Sigmoid colon (tissue), 7 donors: ENCODE measurements at places on chromosomes 13 and 19. TPM values are rescaled to one million over a fixed set of nuclear protein-coding genes. Genes with fewer than 3 reads are reported as not detected.
A peak's percentile ranks its signal among the peaks of the same experiment; 100 is the strongest.

DLEU7 gene
- not detected for total RNA-seq

SPTBN4 gene
- total RNA-seq, result 0.99 TPM

FCER2 gene
- 2.5 TPM for total RNA-seq

VSTM1 gene
- total RNA-seq, result not detected

TTC9B gene
- not detected for total RNA-seq

CD79A gene
- total RNA-seq, result not detected

TMEM91 gene
- 13.6 TPM for total RNA-seq

FSD1 gene
- not detected for total RNA-seq

DNA sequence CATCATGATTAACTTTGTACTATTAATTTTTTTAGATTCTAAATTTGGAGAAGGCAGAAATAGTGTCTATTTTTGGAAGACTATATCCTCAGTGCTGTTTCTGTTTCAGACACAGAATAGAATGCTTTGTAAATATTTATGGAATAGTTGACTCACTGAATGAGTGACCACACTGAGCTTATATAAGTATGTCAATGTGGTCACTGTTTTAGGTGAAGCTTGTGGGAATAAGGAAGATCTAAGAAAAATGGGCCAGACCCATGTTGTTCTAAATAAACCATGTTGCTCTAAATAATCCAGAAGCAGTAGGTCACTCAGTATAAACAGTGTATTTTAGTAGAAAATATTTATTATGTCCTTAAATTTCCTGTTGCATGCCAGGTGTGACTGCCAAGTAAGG is 45.5 kb upstream of the DACH1 start:
- no peak for DNase-seq

GRCh38 chr13:76638181-76638580 is 248.0 kb downstream of the KCTD12 start:
- no peak for DNase-seq

DNA sequence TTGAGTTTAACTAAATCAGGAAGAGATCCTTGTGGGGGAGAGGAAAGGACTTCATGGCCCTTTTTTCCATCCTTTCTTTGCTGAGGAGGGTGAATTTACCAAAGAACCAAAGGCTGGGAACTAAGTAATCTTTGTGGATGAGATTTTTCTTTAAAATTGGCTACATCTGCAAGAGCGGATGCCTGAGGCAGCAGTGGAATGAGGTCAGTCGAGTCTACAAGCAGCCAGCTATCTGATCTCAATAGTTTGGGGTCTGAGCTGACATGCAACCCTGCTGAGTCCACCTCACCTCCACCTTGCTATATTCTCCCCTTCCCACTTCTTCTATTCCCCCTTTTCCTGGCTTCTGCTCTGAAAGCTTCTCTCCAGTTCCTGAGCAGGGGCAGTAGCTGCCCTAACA is 3.6 kb upstream of the DNAJC15 start:
- no peak for DNase-seq

- no peak for DNase-seq
Observed at GRCh38 chr13:113566227-113566561, 18.4 kb upstream of the TFDP1 start.

DNA sequence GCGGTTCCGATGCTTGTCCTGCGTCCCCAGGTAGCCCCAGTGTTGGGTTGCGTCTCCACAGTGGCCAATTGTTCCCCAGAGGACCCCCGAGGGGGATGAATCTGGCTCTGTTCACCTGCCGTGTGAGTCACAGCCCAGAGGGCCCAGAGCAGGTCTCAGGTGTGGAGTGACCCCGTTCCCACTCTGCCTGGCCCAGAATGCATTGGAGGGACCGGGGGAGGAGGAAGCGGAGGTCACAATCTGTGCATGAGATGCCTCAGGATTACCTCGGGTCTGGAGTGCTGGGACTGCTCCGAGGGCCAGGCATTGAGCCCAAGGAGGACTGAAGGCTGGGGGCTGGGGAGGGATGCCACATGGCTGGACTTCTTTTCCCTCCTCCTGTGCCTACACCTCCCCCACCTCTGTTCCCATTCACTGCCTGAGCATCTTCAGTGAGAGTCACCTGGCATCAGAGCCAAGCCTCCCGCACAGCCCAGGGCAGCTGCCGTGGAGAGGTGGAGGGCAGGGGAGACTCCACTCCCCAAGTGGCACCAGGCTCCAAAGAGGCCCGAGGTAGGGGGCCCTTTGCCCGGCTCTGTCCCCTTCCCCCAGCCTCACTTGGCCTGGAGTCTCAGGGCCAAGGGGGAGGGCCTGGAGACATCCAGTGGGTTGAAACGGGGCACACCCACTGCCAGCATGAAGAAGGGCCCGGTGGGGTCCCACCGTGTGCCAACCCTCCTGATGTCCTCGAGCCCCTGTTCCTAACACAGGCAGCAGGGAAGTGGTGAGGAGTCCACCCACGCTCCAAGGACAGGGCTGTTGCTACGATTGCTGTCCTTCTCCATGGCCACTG is 81.1 kb downstream of the CHST8 start:
- no peak for DNase-seq

- DNase-seq, result no peak
Observed at GRCh38 chr13:86155756-86156155, 356.5 kb upstream of the SLITRK6 start.

DNA sequence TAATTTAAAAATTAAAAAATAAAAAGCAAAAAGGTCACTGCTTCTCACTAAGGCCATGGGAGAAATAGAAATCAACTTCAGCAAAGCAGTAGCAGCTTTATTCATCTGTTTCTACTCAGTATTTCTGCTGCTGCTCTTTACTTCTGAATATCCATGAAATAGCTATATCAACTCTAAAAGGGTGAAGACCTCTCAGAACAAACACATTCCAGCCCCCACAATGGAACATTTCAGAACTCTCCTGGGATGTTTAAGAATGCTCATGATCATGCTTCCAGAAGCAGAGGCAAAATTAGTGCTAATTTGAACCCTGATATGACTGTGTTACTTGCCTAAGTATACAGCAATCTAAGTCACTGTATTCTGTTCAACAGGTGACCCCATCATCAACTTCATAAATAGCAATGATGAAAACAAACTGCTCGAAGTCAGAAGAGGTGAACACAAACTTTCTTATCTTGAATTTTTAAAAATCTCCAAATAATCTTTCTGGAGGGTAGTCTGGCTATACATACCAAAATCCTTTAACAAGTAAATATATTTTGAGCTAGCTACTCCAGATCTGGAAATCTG is 29.6 kb upstream of the DOCK9 start:
- DNase-seq, result no peak

DNA sequence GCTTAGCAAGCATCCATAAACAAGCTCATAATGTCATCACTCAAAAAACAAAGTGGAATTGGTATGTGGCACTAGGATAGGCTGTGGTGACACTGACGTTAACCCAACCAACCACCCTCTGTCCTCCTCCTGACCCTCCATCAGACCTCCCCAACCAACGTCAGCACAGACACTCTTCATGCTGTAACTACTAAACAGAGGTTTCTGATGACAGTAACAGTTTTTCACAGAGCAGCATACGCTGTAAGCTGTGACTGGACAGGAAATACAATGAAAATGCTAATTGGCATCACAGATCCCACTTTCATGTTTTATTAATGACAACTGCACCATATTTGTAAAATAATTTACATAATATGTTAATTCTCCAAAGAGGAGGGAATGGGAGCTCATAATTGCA is 238.0 kb downstream of the IRS2 start:
- DNase-seq, result no peak

DNA sequence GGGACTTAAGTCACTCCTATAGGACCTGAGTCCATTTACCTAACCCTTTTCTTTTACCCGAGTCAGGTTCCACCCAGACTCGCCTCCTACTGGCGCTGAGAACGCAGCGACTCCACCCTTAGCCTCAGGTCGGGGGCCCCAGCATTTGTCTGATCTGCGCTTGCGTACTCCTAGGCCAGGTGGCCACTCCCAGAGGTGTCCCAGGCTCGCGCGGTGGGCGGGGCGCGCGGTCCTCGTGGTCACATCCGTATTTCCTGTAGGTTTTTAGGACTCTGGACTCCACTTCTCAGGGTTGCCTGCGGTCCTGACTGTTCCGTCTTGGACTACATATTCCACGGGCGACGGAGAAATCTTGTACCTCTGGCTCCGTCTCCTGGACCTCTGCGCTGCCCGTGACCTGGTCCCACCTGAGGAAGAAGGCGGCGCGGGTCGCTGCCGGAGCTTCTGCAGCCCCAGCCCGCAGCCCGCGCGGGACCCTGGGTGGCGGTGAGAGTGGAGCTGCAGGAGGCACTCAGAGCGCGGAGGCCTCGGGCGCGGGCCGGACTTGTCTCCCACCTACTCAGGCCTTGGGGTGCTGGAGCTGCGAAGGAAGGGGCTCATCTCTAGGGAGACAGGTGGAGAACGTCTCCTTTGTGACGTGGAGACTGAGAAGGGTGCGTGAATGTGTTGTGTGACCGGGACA is 11.0 kb upstream of the ZNF573 start:
- DNase-seq, result no peak

GRCh38 chr13:48838193-48838973 is 137.3 kb upstream of the FNDC3A start:
- DNase-seq, result no peak

GRCh38 chr13:90673746-90674145 is 673.7 kb upstream of the MIR17HG start:
- no peak for DNase-seq

DNA sequence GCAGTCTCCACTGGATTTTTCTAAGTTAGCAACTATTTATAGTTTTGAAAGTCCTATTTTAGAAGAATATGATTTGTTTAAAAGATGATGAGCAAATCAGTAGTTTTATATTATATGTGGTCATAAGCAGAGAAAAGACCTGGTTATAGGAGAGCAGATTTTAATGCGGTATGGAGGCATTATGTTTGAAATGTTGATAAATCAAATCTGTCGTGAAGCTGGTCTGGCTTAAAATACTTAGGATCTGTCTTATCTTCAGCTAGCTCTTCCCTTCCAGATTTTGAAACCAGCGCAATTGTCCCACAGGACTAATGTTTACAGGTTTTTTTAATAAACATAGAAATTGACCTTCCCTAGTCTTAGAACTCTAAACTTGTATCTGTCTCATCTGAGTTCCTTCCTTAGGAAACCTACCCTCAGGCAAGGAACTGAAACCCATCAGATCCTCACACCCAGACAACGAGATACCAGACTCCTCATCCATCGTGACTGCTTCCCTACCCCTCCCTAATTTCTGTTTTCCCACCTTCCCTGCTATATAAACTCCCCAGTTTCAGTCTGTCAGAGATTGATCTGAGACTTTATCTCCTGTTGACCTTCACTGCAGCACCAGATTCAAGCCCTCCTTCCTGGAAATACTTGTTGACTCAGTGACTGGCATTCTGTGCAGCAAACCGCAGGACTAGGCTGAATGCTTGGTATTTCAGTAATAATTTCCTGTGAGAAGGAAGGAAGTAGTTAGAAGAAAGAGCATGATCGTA is 37.8 kb upstream of the CXCL17 start:
- DNase-seq, result no peak

- no peak for DNase-seq
Observed at GRCh38 chr13:95703576-95703975, 26.6 kb downstream of the DNAJC3 start.

DNA sequence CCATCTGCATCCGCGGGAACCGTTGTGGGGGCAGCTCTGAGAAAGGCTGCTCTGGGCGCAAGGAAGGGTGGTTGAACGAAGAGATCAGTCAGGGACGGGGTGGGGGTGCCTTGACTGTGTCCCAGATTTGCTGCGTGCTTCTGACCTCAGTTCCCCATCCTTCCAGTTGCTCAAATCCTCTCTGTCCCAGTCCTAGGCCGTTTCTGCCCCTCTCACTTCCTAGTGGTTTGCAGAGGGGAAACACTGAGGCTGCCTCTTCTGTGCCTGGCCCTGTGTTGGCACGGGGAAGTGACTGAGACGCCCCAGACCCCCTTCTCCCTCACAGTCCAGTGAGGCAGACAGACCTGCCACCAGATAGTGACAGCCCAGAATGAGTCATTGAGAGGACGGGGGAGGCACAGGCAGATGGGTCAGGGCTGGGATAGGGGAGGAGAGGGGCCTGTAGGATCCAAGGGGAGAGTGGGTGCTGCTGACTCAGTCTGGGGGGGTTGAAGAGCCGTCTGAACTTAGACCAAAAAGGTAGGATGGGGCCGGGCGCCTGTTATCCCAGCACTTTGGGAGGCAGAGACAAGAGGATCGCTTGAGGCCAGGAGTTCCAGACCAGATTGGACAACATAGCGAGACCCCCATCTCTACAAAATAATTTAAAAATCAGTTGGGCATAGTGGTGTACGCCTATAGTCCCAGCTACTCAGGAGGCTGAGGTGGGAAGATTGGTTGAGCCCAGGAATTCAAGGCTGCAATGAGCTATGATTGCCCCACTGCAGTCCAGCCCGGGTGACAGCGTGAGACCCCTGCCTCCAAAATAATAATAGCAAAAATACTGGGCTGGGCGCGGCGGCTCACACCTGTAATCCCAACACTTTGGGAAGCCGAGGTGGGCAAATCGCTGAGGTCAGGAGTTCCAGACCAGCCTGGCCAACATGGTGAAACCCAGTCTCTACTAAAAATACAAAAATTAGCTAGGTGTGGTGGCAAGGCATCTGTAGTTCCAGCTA is 26.5 kb downstream of the NUMBL start:
- peak; percentile 74 for DNase-seq

DNA sequence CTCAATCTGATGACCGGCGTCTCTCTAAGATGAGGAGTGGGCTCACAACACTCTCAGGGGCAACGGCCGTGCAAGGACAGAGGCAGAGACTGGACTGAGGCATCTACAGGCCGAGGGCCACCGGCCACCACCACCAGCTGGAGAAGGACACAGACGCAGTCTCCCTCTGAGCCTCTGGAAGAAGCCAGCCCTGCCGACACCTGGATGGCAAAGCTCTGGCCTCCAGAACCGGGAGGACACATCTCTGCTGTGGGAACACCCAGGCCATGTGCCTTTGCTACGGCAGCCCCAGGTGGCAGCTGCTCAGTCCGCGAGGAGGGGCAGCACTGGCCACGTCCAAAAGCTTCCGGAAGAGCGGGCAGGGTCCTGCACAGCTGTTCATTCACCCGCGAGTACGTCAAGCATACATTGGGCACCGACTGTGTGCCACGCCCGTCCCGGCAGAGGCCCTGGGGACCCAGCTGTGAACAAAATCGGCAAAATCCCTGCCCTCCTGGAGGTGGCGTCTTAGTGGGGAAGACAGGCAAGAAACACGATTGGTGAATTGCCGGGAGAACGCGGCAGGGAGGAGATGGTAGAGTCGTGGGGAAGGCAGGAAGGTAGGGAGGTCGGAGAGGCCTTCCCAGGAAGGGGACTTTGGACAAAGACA is 17.1 kb downstream of the C2CD4C start:
- DNase-seq, result no peak

DNA sequence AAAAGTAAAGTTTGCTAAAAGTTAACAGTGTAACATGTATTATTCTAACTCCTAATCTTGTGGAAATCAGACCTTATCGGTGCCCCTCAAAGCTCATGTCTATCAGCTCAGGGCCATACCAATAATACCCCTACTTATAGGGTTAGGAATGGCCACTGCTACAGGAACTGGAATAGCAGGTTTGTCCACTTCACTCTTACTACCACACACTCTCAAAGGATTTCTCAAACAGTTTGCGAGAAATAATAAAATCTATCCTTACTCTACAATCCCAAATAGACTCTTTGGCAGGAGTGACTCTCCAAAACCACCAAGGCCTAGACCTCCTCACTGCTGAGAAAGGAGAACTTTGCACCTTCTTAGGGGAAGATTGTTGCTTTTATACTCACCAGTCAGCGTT is 1677.7 kb downstream of the OLFM4 start:
- DNase-seq, result no peak
